Kasumi-1 (cell line): ENCODE measurements at places on chromosomes 6 and 20.

DNA sequence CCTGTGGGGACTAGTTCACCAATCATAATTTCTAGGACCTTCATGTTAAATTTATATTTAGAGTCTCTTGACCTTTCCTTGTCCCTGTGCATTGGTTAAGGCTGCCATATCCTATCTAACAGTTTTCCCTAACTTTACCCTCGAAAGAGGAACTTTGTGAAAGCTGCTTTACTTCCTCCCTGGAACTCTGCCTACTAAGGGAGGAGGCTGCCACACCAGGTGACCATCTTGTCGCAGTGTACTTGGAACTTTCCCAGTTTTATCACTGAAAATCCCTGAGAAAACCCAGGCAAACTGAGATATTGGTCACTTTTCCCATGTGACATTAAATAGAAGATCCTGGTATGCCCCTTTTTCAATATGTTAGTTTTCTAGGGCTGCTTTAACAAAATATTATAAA is 317.6 kb upstream of the TSHZ2 start:
- no peak for DNase-seq

DNA sequence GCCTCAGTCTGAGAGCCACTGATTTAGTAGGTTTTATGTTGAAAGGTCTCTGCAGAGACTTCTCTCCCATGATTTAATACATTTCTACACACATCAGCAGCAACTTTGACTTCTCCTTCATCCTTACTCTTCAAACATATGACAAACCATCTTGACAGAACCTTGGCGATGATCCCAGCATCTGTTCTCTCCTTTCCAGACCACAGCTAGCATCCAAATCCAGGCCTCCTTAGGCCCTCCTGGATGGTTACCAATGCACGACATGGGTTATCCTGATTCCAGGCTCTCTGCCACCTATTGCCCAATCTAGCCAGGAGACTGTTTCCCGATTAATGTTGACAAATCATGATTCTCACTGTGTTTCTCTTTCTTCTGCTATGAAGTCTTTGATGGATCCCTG is 16.8 kb downstream of the LAMA4 start:
- no peak for DNase-seq

GRCh38 chr20:10625641-10626040 is 48.2 kb downstream of the JAG1 start:
- no peak for DNase-seq

- DNase-seq: no peak
These were observed 1252.8 kb upstream of the GJE1 start for GRCh38 chr6:140879946-140880345.

GRCh38 chr6:169832247-169832948 is 81.0 kb downstream of the ERMARD start:
- DNase-seq: no peak

DNA sequence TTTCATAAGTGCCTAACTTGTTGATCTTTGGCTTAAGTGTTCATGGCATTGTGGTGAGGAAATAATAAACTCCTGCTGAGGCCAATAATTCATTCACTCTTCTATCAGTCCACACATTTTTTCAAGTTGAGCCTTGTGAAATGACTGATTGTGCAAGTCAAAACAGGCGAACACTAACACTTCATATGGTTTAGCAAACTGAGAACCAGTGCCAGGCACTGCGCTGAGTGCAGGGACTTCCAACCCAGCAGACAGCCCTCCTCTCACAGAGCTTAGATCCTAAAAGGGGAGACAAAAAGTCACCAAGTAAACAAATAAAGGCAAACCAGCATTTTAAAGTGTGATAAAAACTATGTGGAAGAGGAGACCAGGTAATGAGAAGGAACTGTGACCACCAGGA is 435.0 kb downstream of the PTPRT start:
- no peak for DNase-seq

DNA sequence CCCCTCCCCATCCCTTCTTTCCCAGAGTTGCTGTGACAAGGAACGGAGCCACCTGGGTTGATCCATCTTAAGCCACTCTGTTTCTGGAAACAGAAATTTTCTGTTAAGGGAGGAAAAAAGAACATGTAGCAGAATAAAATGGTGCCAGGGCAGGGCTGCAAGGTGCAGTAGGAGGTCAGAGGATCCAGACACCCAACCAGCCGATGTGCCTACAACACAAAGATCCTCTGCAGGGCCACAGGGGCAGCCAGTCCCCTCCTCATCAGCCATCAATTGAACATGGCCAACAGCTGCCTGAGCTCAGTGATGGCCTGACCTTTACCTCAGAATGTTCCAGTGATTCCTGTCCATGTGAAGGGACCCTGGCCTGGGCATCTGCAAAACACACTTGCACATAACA is 11.9 kb downstream of the MDFI start:
- no peak for DNase-seq
